ENCODE measurements at places on chromosomes 3 and 15.
A peak's percentile ranks its signal among the peaks of the same experiment; 100 is the strongest.

DNA sequence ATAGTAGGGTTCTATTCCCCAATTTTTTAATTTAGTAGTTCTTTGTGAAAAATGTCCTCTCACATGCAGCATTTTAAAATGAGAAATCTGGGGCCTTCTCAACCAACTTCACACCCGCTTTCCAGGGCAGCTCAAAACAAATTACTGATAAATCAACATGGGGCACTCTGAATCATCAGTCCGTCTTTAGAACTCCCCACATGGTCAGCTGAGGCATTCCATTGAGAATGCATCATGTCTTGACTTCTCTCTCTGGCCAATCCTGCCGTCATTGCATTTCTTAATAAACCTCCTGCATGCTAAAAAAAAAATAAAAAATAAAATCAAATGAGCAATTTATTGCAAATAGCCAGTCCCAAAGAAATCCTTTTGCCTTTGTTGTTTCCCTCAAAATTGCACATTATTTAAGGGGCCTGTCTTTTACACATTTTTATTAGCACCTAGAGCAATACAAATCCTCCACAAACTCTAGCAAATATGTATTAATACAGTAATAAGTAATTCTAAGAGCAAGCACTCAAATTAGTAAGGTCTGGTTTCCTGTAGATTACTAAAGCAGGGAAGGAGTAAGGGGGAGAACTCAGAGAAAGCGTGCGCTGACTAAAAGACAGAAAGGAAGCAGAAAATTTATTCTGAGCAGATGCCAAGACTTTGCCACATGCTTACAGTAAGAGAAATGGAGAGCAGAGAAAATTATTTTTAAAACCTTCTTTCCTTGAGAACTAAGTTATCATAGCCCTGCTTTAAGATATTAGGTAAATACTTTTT, 175.7 kb downstream of the TNIK start:
- H3K36me3 ChIP-seq, result no peaks in the 10 kb centered on the region
- H3K4me1 ChIP-seq, result no peaks in the 10 kb centered on the region
- no peak overlapping the region for H3K4me3 ChIP-seq
- no peaks in the 10 kb centered on the region for H3K27me3 ChIP-seq
- no peak for DNase-seq

DNA sequence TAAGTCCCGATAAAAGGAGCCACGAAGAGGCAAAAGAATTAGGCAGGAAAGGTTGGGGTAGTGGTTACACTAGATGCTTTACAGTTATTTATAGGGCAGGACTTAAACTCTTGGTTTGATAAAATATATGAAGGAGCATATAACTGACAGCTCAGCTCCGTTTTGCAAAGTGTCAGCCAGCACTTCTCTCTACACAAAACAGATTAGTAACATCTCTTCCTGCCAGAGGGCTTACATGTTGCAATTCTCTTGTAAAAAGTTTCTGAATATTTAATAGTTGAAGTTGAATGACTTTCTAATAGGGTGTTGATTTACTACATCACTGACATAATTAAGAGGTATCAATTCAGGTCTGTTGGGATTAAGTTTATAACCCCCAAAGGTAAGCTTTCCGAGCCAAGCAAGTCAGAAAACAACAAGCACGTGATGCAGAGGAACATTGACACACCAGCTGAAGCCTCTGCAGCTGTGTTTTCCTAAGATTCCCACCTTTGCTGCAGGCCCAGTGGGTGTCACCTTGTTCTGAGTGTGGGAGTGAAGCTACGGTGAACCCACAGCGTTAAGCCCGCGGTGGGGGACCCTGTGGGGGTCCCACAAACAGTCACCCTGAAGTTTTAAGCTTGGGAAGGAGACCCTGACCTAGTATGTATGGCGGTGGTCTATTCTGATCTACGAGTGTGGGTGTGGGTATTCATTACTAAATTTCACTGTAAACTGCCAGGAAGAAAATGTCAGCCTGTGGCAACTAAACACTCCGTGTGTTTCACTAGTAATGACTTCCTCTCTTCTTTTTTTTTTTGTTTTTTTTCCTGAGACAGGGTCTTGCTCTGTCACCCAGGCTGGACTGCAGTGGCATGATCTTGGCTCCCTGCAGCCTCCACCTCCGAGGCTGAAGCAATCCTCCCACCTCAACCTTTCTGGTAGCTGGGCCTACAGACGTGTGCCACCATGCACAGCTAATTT, 22.0 kb upstream of the ATP13A3 start:
- no peak overlapping the region for H3K4me3 ChIP-seq
- H3K27me3 ChIP-seq, result no peaks in the 10 kb centered on the region
- no peaks in the 10 kb centered on the region for H3K36me3 ChIP-seq
- DNase-seq, result no peak
- no peak overlapping the region for H3K27ac ChIP-seq

DNA sequence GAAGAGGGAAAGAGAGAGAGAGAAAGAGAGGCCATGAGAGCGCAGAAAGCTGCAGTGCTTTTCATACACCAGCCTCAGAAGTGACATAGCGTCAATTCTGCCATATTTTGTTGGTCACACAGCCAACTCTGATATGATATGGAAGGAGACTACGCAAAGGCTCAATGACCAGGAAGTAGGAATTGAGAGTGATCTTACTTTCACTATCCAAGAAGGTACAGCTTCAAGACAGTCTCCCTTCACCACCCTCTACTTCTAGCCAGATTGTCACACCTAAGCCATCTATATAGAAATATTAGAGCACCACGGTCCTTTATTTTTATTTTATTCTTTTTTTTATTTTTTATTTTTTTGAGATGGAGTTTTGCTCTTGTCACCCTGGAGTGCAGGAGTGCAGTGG, 21.1 kb downstream of the PARP15 start:
- DNase-seq, result no peak

- H3K36me3 ChIP-seq, result peaks cover 5% of the 10 kb centered on the region
- no peaks in the 10 kb centered on the region for H3K27me3 ChIP-seq
- peaks cover 4% of the 10 kb centered on the region for H3K4me1 ChIP-seq
- no peak for DNase-seq
- no peak overlapping the region for H3K27ac ChIP-seq
- no peak overlapping the region for H3K4me3 ChIP-seq
Measured at GRCh38 chr15:48781017-48781416, 29.9 kb downstream of the CEP152 start.

DNA sequence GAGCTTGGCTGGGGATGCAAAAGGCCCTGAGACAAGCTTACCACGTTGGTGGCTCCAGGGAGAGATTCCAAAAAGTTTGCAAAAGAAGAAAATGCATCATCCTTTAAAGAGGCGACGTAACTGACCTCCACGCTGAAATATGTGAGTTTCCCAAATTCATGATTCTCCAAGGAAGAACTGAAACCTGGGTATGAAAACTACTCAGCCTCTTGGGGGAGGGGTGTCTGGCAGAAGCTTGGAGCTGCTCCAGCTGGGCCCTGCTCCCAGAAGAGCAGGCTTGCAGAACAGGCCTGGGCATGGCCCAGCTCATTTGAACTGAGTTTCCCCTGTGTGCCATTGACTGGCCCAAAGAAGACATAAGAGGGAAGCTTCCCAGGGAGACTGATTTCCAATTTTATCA, 20.5 kb downstream of the CPN2 start:
- peaks cover 3% of the 10 kb centered on the region for H3K4me1 ChIP-seq
- peaks cover 14% of the 10 kb centered on the region for H3K27me3 ChIP-seq
- H3K4me3 ChIP-seq, result no peak overlapping the region
- peaks cover 2% of the 10 kb centered on the region for H3K36me3 ChIP-seq
- no peak overlapping the region for H3K27ac ChIP-seq

DNA sequence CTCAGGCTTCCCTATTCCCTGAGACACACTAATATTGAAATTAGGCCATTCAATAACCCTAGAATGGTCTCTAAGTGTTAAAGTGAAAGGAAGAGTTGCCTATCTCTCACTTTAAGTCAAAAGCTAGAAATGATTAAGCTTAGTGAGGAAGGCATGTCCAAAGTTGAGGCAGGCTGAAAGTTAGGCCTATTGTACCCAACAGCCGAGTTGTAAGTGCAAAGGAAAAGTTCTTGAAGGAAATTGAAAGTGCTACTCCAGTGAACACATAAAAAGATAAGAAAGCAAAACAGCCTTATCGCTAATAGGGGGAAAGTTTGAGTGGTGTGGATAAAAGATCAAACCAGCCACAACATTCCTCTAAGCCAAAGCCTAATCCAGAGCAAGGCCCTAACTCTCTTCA, 117.9 kb upstream of the SPATA12 start:
- DNase-seq, result no peak
- no peaks in the 10 kb centered on the region for H3K4me1 ChIP-seq
- H3K4me3 ChIP-seq, result no peak overlapping the region
- H3K27me3 ChIP-seq, result no peaks in the 10 kb centered on the region
- H3K36me3 ChIP-seq, result no peaks in the 10 kb centered on the region
- no peak overlapping the region for H3K27ac ChIP-seq

DNA sequence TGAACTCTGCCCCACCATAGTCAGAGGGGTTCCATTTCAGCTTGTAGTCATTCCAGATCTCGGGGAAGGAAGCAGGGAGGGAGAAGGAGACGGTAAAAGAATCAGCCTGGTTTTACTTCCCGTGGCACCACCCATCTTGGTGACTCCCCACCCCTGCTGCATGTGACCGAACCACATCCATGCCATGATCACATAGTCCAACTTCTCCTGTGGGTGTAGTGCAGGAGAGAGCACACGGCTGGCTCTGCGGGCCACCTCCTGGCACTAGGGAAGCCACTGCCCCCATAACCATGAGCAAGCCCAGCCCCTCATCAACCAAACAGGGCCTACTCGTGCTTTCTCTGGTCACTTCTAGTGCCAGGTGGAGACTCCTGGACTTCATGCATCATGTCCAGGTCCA, 3.7 kb downstream of the CHRNA3 start:
- H3K27me3 ChIP-seq, result peaks cover 3% of the 10 kb centered on the region
- no peaks in the 10 kb centered on the region for H3K36me3 ChIP-seq
- no peaks in the 10 kb centered on the region for H3K4me1 ChIP-seq
- no peak overlapping the region for H3K27ac ChIP-seq
- no peak overlapping the region for H3K4me3 ChIP-seq

- peak overlapping the region; percentile 87 for H3K4me3 ChIP-seq
- H3K27ac ChIP-seq, result peak overlapping the region; percentile 72
- no peaks in the 10 kb centered on the region for H3K36me3 ChIP-seq
- H3K4me1 ChIP-seq, result peaks cover 7% of the 10 kb centered on the region
- no peaks in the 10 kb centered on the region for H3K27me3 ChIP-seq
- peak; percentile 87 for DNase-seq
Measured at GRCh38 chr3:177195242-177195991, 1.9 kb downstream of the TBL1XR1 start.

DNA sequence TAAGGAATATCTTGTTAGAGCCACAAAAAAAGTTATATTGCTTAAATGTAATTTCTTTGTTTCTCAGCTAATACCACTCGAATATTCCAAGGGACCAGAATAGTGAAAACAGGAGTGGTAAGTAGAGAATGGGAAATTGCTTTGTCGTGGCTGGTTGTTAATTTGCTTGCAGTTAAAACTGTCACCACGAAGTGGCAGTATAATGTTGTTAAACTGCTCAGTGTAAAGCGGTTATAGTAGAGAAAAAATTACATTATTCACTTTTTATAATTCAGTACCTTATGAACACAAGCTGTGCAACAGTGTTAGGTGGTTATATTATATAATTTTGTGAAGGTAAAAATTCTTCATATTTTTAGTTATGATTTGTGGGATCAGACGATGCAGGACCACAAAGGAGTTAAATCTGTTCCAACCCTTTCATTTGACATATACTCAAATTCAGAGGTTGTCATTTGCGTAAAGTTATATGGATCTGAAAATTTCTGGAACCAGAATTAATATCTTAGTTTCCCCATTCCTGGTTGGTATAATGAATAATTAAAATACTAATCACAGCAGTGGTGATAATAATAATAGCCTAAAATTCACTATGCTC, 171.8 kb downstream of the FEZF2 start:
- DNase-seq, result no peak
- no peak overlapping the region for H3K4me3 ChIP-seq
- no peak overlapping the region for H3K27ac ChIP-seq
- H3K27me3 ChIP-seq, result no peaks in the 10 kb centered on the region
- H3K4me1 ChIP-seq, result no peaks in the 10 kb centered on the region
- H3K36me3 ChIP-seq, result peaks cover 22% of the 10 kb centered on the region

- no peaks in the 10 kb centered on the region for H3K36me3 ChIP-seq
- no peak overlapping the region for H3K4me3 ChIP-seq
- DNase-seq, result no peak
- no peaks in the 10 kb centered on the region for H3K4me1 ChIP-seq
Measured at GRCh38 chr3:34150992-34151391, 352.6 kb downstream of the PDCD6IP start.

DNA sequence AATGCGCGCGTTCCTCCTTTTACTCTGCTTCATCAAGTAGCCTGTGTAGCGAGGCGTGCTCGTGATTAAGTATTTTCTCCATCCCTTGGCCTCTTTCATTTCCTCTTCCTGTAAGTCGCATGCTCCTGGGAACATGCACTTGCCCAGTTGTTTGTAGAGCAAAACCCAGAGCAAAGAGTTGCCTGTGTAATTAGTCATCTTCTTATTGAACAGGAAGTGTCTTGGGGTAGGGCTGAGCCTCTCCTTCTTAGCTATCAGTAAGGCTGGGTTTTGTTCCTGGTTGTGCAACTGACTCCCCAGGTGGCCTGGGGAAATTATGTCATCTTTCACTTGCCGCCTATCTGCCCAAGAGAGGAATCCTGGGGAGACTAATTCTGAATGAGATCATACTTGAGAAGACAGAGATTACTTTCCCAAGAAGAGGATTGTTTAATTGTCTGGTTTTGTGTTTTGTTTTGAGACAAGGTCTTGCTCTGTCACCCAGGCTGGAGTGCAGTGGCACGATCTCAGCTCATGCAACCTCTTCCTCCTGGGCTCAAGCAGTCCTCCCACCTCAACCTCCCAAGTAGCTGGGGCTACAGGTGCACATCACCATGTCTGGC, 14.9 kb downstream of the LIPH start:
- H3K4me3 ChIP-seq, result no peak overlapping the region
- no peaks in the 10 kb centered on the region for H3K36me3 ChIP-seq
- H3K27me3 ChIP-seq, result no peaks in the 10 kb centered on the region
- no peaks in the 10 kb centered on the region for H3K4me1 ChIP-seq

DNA sequence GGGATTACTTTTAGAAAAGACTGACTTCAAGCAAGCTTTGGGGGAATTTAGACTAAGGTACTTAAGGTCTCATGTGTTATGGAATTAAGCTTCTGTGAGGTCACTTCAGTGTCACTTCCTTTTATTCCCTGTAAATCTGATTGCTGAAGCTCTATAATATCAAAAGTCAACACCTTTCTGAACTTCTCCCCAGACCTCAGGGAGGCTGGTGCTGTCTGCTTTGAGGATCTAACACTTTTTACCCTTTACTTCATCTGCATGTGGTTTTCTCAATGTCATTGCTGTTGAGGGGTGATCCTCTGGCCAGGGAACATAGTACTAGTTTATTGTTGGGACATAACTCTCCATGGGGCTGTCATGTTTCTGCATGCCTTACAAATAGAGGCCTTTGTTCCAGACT, 41.8 kb upstream of the RASGRF1 start:
- no peaks in the 10 kb centered on the region for H3K27me3 ChIP-seq
- H3K4me3 ChIP-seq, result no peak overlapping the region
- no peaks in the 10 kb centered on the region for H3K4me1 ChIP-seq
- DNase-seq, result no peak

- no peaks in the 10 kb centered on the region for H3K4me1 ChIP-seq
- H3K27ac ChIP-seq, result peak overlapping the region; percentile 95
- H3K27me3 ChIP-seq, result no peaks in the 10 kb centered on the region
- no peaks in the 10 kb centered on the region for H3K36me3 ChIP-seq
- peak; percentile 74 for DNase-seq
Measured at GRCh38 chr3:124780761-124781475, 50.7 kb downstream of the UMPS start.

Data from kidney (tissue), 22 donors.